Liver (tissue), 10 donors: ENCODE measurements at places on chromosomes 6 and 20. TPM values are rescaled to one million over a fixed set of nuclear protein-coding genes. Genes with fewer than 3 reads are reported as not detected.

DNA sequence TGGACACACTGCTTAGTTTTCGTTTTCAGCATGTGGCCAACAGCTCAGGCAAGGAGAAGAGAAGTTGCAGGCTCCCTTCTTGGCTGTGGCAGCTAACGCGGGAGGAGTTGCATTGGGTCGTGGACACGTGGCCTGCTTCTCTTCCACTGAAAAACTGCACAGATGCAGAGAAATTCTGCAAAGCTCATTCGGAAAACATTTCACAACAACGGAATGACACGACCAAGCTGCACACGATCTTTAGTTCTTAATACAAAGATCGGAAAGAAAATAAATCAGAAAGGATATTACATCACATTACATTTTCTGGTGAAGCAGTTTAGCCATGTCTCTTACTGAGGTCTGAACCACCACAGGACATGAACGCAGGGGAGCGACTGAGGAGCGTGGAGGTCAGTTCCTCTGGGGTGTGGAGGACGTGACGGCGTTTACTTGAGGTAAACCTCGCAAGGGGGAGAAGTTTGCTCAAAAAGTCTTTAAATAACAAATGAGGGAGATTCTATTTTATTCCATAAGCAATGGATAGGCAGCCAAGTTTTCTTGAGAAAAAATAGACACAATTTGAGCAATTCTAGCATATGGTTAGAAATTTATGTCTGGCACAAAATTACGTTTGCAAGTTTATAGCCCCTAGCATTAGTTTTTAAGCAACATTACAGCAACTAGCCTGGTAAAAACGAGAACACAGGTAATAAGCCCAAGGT lies 178.3 kb downstream of the THBS2 start:
- DNase-seq = no peak

DNA sequence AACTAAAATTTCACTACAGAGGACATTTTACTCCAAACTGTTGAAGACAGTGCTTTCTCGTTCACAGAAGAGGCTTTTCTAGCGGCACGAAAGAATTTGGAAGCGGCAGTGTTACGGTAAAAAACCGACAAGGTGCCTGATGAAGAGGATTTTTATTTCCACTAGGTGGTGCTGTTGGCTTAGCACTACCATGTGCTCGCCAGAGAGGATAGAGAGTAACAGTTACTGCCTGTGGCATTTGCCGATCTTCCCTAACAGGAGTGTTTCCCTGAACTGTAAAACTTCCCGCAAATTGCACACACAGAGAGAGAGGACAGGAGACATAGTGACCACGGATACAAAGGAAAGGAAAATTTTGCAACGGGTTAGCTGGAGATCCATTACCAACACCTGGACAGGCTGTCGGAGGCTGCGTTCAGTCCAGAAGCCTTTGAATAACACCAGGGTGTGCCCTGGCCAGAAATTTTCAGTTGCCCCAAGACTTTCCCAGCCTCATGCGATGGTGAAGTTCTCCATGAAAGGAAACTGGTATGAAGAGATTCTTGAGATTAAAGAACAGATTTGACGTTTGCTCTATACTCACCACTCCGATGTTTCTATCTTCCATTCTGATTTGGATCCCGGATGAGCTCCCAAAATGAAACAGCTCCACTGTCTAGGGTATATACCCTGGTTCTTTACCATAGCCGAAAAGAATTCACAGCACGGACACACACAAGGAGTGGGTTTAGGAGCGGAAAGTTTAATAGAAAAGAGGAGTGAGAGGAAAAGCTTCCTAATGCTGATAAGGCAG lies 48.1 kb downstream of the HLA-DPB1 start:
- DNase-seq = no peak

DNA sequence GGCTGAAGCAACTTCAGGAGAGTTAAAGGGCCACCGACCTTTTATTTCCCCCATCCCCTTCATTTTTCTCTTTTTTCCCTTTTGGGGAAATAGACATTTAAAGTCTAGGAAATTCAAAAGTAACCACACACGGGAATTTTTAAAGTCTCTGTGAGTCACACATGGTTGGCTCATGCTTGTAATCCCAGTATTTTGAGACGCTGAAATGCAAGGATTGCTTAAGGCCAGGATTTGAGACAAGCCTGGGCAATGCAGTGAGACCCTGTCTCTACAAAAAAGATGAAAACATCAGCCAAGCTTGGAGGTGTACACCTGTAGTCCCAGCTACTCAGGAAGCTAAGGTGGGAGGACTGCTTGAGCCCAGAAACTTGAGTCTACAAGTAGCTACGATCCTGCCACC lies 34.2 kb downstream of the KATNA1 start:
- DNase-seq = no peak

DNA sequence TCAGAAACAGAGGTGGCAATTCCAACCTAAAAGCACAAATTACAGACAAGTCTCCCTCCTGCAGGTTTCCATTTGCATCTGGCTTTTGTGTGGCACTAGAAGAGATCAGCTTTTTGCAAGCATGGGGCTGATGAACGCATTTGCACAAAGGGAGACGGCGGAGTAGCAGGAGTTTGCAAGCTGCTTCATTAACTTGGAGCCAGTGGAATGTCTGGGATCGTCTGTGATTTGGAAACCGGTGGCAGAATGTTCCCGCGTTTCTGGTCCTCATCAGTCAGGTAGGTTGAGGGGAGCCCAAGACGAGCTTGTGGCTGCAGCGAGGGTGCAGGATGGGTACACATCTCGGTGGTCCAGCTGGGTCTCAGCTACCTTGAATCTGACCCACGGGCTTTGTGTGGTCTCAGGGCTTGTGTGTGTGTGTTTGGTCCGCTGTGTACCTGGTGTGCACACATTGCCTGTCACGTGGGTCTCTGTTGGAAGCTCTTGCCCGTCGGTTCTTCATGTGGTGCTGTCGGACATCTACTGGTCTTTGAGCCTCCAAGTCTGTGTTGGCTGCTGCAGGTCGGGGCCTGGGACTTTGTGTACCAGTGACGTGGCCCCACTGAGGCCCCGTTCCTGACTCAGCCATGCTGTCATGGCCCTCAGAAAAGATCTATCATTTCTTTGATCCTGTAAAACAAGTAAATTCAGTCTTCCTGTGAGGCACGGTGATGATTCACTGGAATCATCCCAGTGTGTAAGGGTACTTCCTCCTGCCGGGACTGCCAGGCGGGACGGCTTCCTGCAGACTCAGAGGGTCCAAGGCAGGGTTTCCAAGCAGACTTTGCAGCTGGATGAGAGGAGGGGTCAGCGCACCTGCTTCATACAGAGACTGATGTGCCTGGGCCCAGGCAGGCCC lies 12.4 kb upstream of the MYT1 start:
- no peak for DNase-seq

DNA sequence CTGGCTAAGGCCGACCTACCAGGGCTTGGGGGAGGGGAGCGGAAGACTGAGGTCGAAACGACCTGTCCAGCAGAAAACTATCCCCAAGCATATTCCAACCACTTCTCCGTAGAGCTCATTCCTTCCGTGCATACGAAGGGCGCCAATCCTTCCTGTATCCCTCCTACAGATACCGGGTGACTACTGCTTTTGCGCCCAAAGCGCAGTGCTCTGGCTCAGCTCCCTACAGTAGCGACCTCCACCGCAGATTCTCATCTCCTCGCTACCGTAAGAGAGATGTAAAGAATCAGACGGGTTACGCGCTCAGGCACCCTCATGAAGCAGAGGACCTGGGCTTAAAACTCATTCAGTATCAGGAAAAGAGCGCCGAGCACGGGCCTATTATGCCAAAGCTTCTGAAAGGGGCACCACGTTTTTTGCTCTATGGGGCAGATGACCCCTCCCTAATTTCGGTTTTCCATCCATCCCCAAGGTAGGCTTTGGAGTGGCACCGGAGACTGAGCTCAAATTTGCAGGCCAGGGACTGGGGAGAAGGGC lies 563 bp upstream of the NNAT start:
- no peak for DNase-seq

DNA sequence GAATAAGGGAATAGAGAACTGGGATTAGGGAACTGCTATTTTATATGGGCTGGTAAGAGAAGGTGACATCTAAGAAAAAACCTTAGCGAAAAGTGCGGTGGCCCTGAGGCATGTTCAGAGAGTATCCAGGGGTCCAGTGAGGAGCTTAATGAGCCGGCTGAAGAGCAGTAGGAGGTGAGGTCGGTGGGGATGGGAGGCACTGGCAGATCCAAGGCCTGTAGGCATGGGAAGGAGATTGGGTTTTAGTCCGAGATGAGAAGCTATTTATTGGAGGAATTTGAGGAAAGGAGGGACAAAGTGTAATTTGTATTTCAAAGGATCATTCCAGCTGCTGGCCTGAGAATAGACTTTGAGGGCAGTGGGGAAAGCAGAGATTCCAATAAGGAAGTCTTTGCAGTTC lies 123.8 kb downstream of the QKI start:
- DNase-seq = no peak

- DNase-seq = no peak
These were observed 72.5 kb downstream of the PTPN1 start for GRCh38 chr20:50582591-50583234.

GRCh38 chr6:31568537-31568961 lies 3.5 kb upstream of the LTA start:
- DNase-seq = no peak

- no peak for DNase-seq
These were observed 73.2 kb downstream of the AHI1 start for GRCh38 chr6:135424385-135424784.

DNA sequence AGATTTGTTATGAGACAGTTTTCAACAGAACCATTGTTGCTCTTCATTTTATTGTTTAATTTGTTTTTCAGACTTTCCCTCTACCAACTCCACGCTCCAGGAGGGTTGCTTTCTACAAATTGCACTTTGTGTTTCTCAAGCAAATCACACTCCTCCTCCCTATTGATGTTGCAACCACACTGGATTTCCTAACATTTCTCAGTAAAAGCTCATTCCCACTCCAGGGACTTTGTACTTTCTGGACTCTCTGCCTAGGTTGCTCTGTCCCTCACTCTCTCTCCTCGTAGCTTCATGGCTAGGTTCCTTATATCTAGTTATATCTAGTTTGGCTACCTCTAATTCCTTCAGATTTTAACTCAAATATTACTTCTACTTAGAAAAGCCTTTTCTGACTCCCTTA lies 20.3 kb downstream of the PGK2 start:
- DNase-seq = no peak

DNA sequence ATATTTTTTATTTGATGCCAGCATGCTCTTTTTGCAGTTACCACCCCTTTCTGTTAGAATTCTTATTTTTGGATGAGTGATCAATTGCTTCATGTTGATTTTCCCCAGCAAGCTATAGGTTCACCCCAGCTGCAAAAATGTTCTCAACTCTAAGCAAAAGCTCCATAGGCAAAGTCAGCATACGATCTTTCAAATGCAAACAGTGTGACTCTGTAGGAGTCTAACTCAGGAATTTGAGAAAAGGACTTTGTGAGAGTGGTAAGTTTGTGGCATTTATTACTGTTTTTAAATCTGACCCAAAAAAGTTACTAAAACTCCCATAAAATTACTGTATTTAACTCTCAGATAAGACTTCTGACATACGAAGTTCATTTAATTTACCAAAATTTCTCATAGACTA lies 134.9 kb upstream of the HSF2 start:
- DNase-seq = no peak

DNA sequence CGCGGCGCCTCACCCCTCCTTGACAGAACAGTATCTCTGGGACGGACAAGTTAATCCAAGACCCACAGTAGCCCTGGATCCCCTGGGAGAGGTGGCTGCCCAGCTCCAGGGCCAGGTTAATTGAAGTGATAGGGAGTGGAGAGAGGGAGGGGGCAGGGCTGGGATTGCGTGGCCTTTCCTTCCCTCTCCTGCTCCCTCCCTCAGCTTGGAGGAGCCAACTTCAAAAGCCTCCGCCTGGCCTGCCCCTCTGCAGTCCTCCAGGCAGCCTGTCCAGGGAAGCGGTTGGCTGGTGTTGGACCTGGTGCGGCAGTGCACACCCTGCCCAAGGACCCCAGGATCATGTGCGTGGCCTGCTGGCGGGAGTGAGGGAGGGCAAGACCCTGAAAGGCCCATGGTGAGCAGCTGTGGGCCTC lies at the start of gene C20orf204:
Gene C20orf204 (plus strand): TSS at position 250 of the 413 bp plus-strand sequence. CDS start 142 bp downstream, at position 392.
- no peak for DNase-seq

Gene PROCR
- 5.3 TPM for polyA plus RNA-seq
